ENCODE measurements at places on chromosomes 6 and 20.
A peak's percentile ranks its signal among the peaks of the same experiment; 100 is the strongest.

DNA sequence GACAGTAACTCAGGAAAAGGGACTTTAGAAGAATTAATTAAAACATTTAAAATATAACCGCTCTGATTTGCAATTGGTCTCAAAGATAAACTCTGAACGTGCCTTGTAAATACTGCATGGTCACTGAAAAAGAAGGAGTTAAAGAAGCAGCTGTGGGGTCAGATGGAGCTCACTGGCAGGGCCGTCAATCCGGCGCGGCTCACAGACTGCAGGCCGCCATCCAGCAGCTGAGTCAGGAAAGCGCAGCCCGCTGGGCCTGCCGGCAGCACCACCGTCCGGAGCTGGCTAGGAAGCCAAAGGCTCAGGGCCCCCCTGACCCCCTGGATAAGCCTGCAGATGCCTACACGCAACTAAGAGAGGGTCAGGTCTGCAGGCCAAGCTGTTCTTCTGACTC is 54.2 kb upstream of the FRMD1 start:
- DNase-seq = peak; percentile 57

DNA sequence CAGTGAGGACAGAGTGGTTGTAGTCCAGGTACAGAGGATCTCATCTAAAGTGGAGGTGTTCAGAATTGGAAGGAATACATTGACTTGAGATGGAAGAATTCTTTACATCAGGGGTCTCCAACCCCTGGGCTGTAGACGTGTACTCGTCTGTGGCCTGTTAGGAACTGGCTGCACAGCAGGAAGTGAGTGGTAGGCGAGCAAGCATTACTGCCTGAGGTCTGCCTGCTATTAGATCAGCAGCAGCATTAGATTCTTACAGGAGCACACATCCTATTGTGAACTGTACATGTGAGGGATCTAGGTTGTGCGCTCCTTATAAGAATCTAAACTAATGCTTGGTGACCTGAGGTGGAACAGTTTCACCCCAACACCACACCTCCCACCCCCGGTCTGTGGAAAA is 121.1 kb downstream of the CDKAL1 start:
- DNase-seq = peak; percentile 25

DNA sequence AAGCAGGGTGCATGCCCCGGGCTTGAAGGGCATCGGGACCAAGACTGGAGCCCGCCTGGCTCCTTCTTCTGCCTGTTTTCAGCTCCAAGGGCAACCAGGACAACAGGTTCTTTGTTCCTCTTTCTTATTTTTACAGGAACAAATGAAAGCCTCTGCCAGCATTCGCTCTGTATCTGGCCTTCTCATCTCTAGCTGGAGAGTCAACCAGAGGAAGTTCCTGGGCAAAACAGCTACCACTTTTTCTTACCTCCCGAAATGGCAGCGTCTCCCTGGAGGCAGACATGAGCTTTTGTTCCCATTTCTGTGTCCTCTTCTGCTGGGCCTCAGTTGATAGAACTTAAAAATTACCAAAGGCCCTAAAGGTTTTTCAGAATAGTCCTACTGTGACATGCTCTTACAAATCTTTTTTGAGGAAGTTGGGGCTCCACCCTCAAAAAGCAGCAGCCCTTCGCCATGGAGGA is 74.1 kb upstream of the NAA20 start:
- no peak for DNase-seq

GRCh38 chr6:2439632-2440031 is 194.2 kb upstream of the GMDS start:
- no peak for DNase-seq

- no peak for DNase-seq
Measured at GRCh38 chr20:45292343-45292742, 14.3 kb upstream of the RBPJL start.

GRCh38 chr6:157323255-157323965 is at the start of gene TMEM242:
TSS of gene TMEM242 (minus strand) at chr6:157323519. CDS start at chr6:157323499, 20 bp downstream.
- peak; percentile 92 for DNase-seq

- DNase-seq = peak; percentile 35
Measured at GRCh38 chr20:59055302-59055701, 12.7 kb upstream of the PRELID3B start.

DNA sequence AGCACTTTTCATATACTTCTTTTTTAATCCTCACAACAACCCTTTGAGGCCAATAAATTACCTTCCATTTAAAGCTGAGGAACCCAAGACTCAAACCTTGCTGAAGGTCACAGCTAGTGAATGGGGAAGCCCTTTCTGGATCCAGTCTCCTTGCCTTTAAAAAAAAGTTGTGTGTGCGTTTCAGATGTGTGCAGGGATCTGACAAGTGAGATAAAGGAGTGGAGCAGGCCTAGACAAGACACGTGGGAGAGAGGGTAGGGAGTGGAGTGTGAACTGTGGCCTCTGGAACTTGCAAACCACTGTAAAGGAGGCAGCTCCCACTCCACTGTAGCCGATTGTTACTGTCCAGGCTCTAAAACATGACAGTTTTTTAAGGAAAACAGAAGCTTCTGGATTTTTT is 1.9 kb downstream of the KLHL32 start:
- DNase-seq = no peak

- peak; percentile 52 for DNase-seq
Measured at GRCh38 chr6:130622142-130622541, 205.1 kb upstream of the SMLR1 start.

DNA sequence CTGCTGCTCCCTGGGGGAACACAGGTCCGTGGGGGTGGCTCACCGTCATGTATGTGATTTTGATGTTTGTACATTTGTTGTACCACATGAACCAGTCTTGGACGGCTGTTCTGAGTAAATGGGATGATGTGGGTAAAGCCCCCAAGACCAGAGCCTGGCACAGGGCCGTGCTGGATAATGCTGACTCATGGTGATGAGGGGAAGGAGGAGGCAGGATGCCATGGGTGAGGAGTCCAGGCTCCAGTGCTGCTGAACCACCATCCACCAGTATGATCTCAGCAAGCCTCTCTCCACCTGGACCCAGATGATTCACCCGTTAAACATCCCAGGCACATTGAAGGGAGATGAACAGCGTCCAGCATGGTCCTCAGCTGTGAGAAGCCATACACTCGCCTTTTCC is 9.6 kb upstream of the APCDD1L start:
- peak; percentile 87 for DNase-seq

DNA sequence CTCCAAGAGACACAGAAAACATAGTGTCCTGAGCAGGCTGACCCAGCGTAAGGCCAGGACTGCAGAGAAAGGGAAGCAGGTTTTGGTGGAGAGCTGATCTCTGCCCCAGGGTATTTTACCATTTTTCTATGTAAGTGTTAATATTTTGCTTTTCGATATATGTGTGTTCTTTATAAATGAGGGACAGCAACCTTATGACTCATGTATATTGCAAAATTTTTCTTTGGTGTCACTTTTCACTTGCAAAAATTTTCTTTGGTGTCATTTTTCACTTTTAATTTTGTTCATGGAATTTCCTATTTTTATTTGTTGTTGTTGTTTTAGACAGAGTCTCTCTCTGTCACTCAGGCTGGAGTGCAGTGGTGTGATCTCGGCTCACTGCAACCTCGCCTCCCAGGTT is 34.6 kb upstream of the PXDC1 start:
- DNase-seq = peak; percentile 31

GRCh38 chr6:155311086-155311485 is 3.2 kb downstream of the TFB1M start:
- DNase-seq = no peak

GRCh38 chr6:31875877-31876276 is 2.9 kb downstream of the SLC44A4 start:
- no peak for DNase-seq

DNA sequence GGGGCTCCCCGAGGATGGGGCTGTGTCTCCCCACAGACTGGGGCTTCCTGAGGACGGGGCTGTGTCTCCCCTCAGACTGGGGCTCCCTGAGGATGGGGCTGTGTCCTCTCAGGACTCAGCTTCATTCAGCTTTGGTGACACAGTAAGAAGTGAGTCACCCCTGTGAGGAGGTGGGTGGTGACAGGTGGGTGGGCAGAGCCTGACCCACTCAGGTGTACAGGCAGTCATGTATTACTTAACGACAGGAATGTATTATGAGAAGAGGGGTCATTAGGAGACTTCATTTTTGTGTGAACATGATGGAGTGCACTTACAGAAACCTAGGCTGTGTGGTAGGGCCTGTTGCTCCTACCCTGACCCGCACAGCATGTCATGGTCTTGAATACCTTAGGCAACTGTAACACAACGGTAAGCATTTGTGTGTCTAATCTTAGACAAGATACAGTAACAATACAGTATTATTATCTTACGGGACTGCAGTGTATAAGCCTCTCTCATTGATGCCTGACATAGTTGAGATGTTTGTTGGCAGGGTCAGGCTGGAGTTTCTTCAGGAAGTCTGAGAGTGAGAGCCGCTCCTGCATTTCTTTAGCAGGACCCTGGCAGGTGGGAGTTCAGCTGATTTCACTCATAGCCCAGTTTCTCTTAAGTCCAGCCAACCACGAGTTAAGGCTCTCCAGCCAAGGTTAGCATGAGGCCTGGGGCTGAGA is 10.9 kb upstream of the PGC start:
- DNase-seq = peak; percentile 32

All from EH (cell line).